ENCODE measurements at places on chromosomes 2 and 18.

GRCh38 chr18:35010993-35011392 is 30.2 kb upstream of the MAPRE2 start:
- DNase-seq = no peak

- DNase-seq = no peak
These were observed 15.1 kb upstream of the SUCLG1 start for GRCh38 chr2:84474176-84474575.

DNA sequence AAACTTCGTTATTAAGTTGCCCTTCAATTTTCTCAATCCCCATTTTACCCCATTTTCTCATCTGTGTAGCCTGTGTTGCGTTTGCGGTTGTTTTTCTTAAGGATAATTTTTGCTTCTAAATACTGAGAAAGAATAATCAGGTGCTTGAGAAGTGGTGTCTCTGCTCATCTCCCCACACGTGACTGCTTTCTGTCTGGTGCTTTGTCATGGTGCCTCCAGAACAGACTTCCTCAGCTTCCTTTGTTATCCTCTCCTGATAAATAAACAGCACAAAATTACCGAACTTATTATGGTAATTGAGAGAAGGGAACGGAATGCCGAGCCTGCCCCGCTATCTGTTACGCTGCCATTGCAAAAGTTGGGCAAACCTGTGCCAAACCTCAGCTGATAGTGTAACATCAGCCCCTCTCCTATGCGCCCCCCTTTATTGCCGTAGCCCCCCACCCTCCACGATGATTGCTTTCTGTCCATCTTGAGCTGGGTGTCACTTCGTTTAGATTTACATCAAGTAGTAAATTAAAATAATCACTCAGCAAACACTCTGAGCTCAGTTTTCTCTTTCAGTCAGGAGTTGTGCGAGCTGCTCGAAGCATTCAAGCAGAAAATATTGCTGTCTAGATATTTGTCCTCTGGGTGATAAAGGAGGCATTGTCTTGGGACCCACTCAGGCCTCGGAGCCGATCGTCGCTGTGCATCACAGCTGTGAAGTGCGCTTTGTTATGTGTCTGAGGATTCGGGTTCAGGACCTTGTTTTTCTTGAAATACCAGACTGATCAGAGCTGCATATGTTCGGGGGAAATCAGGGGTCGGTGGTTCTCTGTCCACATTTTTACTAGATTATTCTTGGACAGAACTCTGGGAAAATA is 1008.5 kb upstream of the FANCL start:
- DNase-seq = no peak

DNA sequence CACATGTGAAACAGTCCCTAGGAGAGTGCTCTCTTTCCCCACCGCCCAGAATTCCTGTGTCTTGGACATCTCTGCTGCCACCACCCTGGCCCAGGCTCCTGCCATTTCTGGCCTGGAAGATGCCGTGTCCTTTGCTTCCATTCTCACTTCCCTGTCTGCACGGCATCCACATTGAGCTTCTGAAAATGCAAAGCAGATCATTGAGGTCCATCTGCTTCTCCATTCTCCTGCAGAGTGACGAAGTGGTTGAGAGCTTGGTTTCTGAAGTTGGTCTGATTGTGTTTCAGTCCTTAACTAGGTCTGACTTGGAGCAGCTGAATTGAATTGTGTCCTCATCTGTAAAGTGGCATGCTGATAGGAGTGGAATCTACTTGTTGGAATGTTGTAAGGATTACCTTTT is 98.7 kb upstream of the MGAT5 start:
- no peak for DNase-seq

- no peak for DNase-seq
These were observed 847.6 kb downstream of the SOCS6 start for GRCh38 chr18:71136487-71136886.

- DNase-seq = no peak
These were observed 33.6 kb upstream of the LRP2 start for GRCh38 chr2:169395821-169396374.

- DNase-seq = no peak
These were observed 33.5 kb downstream of the GALNT5 start for GRCh38 chr2:157291018-157291417.

GRCh38 chr18:35289293-35289692 is 736 bp downstream of the ZSCAN30 start:
- DNase-seq = no peak

GRCh38 chr2:50785816-50786215 is 246.1 kb downstream of the NRXN1 start:
- no peak for DNase-seq

DNA sequence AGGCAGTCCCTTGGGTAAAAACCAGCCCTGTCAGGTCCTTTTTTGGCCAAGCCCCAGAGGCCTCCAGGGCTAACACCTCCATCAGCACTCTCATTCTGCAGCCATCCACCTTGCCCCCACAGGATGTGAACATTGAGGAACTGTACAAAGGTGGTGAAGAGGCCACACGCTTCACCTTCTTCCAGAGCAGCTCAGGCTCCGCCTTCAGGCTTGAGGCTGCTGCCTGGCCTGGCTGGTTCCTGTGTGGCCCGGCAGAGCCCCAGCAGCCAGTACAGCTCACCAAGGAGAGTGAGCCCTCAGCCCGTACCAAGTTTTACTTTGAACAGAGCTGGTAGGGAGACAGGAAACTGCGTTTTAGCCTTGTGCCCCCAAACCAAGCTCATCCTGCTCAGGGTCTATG is 7.3 kb downstream of the IL1F10 start:
- no peak for DNase-seq

DNA sequence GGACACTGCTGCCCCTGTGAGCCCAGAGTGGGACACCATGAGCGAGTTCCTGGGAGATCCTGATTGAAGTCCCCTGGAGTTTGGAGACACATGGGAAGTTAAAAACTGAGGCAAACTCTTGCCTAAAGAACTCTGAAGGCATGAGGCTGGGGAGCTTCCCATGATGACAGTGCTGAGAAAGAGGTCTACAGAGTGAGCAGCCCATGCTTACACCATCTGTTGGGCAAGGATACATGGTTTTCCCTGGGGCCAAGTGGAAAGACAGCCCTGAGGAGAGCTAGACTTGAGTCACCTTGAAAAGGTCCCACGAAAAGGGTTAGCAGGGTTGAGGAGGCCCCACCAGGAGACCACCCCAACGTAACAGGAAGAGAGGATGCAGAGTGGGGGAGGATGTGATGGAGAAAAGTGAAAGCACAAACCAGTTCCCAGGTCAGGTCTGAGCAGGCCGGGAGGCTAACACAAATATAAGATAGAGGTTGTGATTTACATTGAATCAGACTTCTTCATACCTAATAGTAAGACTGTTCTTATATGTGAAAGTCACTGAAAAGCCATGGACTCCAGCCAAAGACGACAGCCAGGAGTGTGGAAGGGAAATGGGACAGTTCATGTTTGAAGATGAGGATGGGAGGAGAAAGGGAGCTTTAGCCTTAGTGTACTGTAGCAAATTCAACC is 13.5 kb upstream of the FEZ2 start:
- DNase-seq = no peak

- DNase-seq = no peak
These were observed 4.0 kb downstream of the ARPC2 start for GRCh38 chr2:218221000-218221399.

DNA sequence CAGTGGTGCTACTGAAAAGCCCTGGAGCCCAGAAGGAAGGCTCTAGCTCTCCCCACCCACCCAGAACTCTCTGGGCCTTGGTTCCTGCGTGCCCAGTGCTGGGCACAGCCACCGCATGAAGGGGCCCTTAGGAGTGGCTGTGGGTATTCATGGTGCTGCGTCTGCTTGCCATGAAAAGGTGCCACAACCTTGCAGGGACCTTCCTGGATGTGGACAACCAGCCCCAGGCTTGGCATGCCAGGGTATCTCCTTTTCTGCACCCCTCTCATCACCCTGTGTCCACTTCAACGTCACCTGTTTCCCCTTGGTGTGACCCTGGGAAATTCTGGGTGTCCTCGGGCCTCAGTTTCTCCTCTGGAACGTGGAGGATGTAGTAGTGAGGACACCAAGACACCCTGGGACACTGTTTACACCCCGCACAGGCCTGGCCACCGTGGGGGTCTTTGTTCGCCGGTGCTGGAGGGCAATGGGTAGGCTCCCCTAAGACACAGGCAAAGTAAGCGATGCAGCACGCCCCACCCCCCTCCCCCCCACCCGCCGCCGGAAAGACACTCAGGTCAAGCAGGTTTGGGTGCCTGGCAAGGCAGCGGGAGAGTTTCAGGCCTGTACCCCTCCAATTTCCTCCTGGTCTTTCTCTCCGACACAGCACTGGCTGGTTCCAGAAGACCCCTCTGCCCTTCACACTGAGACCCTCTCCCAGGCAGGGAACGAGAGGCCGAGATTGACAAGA is 34.8 kb upstream of the TAF1B start:
- no peak for DNase-seq

- no peak for DNase-seq
These were observed 48.2 kb upstream of the CTAGE1 start for GRCh38 chr18:22465859-22466457.

GRCh38 chr2:10920764-10921388 is 9.1 kb downstream of the KCNF1 start:
- no peak for DNase-seq

DNA sequence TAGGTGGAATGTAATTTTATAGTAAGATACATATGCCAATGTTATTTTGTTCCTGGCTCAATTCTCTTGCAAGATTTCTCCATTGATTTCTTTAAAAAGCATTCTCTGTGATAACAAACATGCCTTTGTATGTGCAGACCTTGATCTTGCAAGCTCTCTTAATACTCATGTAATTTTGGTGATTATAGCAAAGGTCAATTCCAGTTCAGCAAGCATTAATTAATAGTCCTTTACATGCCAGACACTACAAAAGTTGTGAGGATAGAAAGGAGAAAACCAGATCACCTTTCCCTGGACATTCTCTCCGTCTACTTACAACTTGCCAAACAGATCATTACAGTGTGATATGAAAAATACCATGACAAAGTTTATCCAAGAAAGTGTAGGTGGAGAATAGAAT is 173.7 kb upstream of the DOK6 start:
- DNase-seq = no peak

- DNase-seq = no peak
These were observed 330.0 kb upstream of the POU3F3 start for GRCh38 chr2:104523921-104524320.

DNA sequence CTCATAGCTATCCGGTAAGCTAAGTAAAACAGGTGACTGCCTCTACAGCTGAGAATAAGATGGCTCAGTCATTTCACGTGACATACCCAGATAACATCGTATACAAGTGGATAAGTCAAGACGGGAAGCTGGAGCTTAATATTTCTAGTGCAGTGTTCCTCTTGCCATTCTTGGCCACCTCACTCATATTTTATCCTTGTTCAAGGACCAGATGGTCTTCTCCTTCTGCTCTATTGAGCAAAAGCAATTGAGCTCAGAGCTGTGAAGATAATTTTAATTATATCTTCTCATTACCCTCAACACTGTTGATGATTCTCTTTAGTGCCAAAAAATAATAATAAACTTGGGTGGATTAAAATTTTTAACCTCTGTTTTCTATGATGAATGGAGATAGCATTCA is 201.1 kb downstream of the DCC start:
- DNase-seq = no peak

DNA sequence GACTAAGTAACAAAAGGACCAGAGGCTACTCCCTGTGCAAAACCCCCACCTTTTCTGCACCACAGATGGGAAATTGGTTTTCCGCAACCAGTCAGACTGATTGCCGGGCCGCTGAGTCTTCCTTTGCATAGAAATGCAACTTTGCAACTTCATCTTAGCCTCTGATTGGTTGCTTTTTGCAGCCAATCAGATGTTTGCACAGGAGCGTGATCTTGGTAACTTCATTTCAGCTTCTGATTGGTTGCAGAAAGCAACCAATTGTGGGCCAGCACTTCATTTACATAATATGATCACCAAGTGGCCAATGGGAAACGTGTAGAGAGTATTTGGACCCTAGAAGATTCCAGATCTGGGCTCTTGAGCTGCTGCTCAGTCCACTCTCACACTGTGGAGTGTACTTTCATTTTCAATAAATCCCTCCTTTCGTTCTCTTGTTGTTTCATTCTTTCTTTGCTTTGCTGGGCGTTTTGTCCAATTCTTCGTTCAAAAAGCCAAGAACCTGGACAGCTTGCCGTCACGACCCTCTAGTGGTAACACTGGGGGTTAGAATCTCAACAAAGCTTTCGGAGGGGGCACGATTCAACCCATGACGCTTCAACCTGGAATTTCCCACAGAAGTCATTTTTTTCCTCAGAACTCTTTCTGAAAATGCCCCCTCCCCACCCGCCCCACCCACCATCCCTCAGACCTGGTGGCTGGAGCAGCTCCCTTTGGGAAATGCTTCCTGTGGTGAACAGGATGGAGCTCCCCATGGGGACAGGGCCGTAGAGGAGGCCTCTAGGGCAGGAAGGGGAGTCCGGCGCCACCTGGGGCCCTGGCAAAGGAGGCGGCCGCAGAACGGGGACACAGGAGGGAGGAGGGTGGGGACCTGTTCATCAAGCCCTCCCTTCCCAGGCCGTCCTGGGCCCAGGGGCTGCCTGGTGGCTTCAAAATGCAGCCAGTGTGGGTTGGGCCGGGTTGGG is 31.8 kb upstream of the KCNF1 start:
- no peak for DNase-seq

DNA sequence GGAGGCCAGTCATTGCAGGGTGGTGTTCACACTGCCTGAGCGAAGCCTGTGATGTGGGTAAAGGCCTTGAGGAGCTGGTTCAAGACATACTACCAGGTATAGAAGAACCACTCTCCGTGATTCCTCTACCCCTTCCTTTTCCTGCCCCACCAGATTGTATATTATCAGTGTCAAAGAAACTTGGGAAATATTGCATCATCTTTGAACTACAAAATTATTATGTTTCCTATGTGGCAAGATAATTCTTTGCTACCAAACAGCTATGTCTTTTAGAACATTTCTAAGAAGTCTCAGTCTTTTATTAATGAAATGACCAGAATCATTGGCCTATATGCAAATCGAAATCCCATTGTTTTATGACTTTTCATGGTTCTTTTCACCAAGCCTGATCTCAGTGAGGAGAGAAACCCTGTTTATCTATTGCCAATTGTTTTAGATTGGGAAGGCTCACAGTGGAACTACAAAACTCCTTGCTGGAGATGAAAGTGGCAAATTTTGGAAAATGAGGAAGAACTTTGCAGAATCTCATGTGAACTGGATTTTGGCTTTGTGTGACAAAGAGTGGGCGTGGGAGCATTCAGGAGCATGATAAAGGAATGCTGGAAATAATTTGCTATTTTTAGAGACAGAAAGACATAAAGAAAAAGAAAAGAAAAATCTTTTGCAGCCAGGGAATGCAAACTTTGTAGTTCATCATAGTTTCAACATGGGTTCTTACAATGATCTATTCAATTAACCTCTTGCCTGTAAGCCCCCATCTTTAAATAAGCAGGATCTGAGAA is 286.9 kb downstream of the INSIG2 start:
- DNase-seq = no peak

DNA sequence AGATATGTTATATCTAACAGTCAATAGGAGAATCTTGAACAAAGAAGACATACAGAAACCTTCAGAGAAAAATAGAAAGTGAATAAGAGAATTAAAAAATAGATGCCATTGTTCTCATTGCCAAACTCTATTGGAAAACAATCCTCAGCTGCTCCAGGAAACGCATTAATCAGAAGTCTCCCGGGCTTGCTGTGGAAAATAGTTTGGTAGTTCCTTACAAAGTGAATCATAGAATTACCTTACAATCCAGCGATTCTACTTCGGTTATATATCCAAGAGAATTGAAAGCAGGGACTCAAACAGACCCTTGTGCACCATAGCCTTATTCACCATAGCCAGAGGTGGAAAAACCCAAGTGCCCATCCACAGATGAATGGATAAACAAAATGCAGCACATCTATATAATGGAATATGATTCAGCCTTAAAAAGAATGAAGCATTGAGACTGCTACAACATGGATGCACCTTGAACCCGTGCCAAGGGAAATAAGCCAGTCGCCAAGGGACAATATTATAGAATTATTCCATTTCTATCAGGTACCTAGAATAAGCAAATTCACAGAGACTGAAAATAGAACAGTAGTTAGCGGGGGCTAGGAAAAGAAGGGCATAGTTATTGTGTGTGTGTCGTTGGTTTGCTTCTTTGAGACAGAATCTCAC is 21.9 kb upstream of the CHRNA1 start:
- DNase-seq = no peak
